Hair follicular keratinocyte (primary cell): ENCODE measurements at places on chromosomes 2 and 18. TPM values are rescaled to one million over a fixed set of nuclear protein-coding genes. Genes with fewer than 3 reads are reported as not detected.

LAPTM4A gene
- total RNA-seq, result 76.1 and 77.8 TPM in 2 replicates

CD8B2 gene
- total RNA-seq, result not detected in 2 replicates

POTEC gene
- not detected in 2 replicates for total RNA-seq

KIAA2012 gene
- not detected in 2 replicates for total RNA-seq

FAP gene
- 8.5 and 20.7 TPM in 2 replicates for total RNA-seq

DSG2 gene
- 53.2 and 73.2 TPM in 2 replicates for total RNA-seq

SPATA3 gene
- total RNA-seq, result not detected in 2 replicates

MYO7B gene
- total RNA-seq, result not detected in 2 replicates

GALNT14 gene
- 33.7 and 34.3 TPM in 2 replicates for total RNA-seq

ACMSD gene
- total RNA-seq, result not detected in 2 replicates

CSRNP3 gene
- 0.80 and 5.9 TPM in 2 replicates for total RNA-seq

PAX3 gene
- total RNA-seq, result not detected in 2 replicates

ANKRD36C gene
- total RNA-seq, result 6.7 and 7.3 TPM in 2 replicates

ANAPC1 gene
- total RNA-seq, result 40.8 and 45.3 TPM in 2 replicates

DOK6 gene
- total RNA-seq, result not detected in 2 replicates

ST8SIA5 gene
- total RNA-seq, result not detected in 2 replicates

KCNS3 gene
- total RNA-seq, result 4.7 and 20.9 TPM in 2 replicates

SKOR2 gene
- total RNA-seq, result not detected in 2 replicates

RAPGEF4 gene
- 0.55 and 1.8 TPM in 2 replicates for total RNA-seq

DSG3 gene
- 72.8 and 139 TPM in 2 replicates for total RNA-seq

DSC3 gene
- total RNA-seq, result 64.9 and 106 TPM in 2 replicates
